ENCODE measurements at places on chromosomes 2 and 18. TPM values are rescaled to one million over a fixed set of nuclear protein-coding genes. Genes with fewer than 3 reads are reported as not detected.

The PIKFYVE gene
- total RNA-seq = 28.7 TPM

The KATNAL2 gene
- total RNA-seq = 0.27 TPM

The SSB gene
- 101 TPM for total RNA-seq

The ATIC gene
- total RNA-seq = 287 TPM

DNA sequence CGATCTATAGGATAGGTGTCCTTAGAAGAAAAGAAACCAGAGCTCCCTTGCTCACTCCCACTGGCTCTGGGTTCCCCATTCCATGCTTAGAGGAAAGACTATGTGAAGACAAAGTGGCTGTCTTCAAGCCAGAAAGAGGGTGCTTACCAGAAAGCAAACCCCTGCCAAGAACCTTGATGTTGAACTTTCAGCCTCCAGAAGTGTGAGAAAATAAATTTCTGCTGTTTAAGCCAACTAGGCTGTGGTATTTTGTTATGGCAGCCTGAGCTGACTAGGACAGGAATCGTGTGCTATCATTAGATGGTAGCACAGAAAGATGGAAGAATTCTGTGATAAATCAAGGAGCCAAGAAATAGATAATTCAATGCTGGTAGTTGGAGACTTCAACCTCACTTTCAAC lies 19.9 kb upstream of the TFCP2L1 start:
- no peak overlapping the region for H3K27ac ChIP-seq
- peaks cover 12% of the 10 kb centered on the region for H3K4me1 ChIP-seq
- peaks cover 15% of the 10 kb centered on the region for H3K27me3 ChIP-seq
- no peak for DNase-seq

- H3K4me1 ChIP-seq = no peaks in the 10 kb centered on the region
- H3K27ac ChIP-seq = no peak overlapping the region
- H3K36me3 ChIP-seq = peaks cover 21% of the 10 kb centered on the region
- no peak for DNase-seq
Observed at GRCh38 chr2:6966446-6966940, 49.3 kb downstream of the RNF144A start.

- H3K27ac ChIP-seq = no peak overlapping the region
- no peaks in the 10 kb centered on the region for H3K36me3 ChIP-seq
- no peak for DNase-seq
- no peaks in the 10 kb centered on the region for H3K27me3 ChIP-seq
- H3K4me3 ChIP-seq = no peak overlapping the region
Observed at GRCh38 chr2:164773635-164774034, 68.0 kb downstream of the COBLL1 start.

- DNase-seq = no peak
- peaks cover 15% of the 10 kb centered on the region for H3K27me3 ChIP-seq
- peaks cover 16% of the 10 kb centered on the region for H3K4me1 ChIP-seq
- H3K27ac ChIP-seq = no peak overlapping the region
Observed at GRCh38 chr2:120108049-120108448, 95.2 kb downstream of the EPB41L5 start.

DNA sequence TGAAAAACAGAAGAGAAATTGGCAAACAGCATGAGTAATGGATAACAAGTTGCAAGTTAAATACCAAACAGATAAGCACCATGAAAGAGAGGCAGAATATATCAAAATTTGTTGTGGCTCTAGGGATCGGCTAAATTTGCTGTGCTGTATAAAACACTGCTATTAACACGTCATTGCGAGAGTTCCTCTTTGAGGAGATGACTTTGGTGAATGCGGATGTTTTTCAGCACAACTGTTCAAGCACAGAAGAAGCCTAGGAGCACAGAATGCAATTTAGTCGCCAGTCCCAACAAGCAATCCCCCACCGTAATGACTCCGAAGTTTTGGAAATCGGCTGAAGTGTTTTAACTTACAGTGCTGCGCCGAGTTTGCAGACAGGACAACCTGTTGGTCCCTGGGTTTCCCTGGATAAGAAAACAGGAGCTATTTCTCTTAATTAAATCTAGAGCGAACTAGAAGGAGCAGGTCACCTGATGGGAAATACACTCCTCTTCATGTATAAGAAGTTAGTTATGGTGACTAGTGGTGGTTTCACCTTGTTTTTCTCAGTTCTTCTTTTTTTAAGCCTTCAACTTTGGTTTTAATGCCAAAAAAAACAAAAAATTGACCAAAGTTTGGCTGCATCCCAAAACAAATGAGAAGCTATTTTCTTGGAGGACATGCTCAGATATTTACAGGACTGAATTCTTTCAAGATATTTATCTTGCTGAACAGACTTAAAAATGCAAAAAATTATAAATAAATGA lies 454.1 kb upstream of the SALL3 start:
- no peak for DNase-seq
- H3K27ac ChIP-seq = no peak overlapping the region
- H3K36me3 ChIP-seq = no peaks in the 10 kb centered on the region
- H3K4me3 ChIP-seq = no peak overlapping the region

- no peak for DNase-seq
- H3K4me1 ChIP-seq = peaks cover 65% of the 10 kb centered on the region
- no peak overlapping the region for H3K4me3 ChIP-seq
- H3K27me3 ChIP-seq = no peaks in the 10 kb centered on the region
- peaks cover 69% of the 10 kb centered on the region for H3K36me3 ChIP-seq
Observed at GRCh38 chr2:216195565-216196029, 86.4 kb downstream of the XRCC5 start.

- no peaks in the 10 kb centered on the region for H3K27me3 ChIP-seq
- H3K36me3 ChIP-seq = peaks cover 3% of the 10 kb centered on the region
- H3K4me3 ChIP-seq = no peak overlapping the region
- no peak overlapping the region for H3K27ac ChIP-seq
- peaks cover 26% of the 10 kb centered on the region for H3K4me1 ChIP-seq
Observed at GRCh38 chr2:206856513-206856912, 82.8 kb upstream of the CPO start.
